ENCODE measurements at places on chromosomes 7 and 10.

GRCh38 chr10:44971935-44972757, 6.5 kb downstream of the DEPP1 start:
- DNase-seq, result no peak

DNA sequence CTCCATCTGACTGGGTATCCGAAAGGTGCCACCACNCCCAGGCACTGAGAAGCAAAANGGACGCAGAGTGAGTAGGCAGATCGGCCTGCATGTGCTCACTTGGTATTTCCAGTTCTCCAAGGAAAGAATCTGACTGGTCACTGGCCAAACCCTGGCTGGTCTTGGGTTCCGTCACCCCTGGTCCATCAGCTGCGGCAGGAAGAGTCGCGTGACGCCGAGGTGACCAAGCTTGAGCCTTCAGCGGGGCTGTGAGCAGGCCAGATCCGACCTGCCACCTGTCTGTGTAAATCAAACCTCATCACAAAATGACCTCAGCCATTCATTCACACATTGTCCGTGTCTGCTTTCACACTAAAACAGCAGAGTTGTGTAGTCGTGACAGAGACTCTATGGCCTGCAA, 28.8 kb upstream of the CHST15 start:
- no peak for DNase-seq

- no peak for DNase-seq
These were observed 3.0 kb upstream of the VIPR2 start for GRCh38 chr7:159147687-159148086.

GRCh38 chr7:138662076-138662990, 38.8 kb downstream of the SVOPL start:
- DNase-seq, result no peak

DNA sequence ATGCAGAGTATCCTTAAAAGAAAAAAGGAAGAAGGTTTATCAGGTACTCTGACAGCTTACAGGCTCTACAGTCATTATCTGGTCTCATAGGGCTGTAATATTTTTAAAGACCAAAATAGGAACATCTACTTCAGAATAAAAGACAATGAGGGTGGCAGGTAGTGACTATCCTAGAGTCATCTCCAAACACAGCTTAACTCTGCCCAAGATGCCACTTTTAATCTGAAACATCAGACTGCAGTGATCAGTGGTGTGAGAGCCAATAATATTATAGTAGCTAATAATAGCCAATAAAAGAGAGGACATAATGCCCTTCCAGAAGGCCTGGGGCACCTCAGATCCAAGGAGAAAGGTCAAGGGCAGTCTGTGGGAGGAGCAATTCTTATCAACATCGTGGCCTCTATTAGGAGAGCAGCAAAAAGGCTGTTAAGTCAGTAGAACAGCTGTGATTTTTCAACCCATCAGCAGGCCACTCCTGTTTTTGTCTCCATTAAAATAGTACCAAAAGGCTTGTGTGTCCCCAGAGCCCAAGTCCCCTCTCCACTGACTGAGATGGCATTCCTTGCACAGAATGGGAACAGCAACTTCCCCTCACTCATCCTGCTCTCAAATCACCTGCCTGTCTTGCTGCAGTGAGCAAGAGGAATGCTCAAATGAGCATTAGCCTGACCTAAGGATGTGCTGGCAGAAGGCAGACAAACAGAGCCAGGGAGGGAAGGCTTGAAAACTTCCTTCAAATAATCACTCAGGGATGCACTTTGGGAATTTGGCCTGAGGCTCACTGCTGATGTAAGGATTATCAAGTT, 20.7 kb upstream of the SPOCK2 start:
- DNase-seq, result no peak

DNA sequence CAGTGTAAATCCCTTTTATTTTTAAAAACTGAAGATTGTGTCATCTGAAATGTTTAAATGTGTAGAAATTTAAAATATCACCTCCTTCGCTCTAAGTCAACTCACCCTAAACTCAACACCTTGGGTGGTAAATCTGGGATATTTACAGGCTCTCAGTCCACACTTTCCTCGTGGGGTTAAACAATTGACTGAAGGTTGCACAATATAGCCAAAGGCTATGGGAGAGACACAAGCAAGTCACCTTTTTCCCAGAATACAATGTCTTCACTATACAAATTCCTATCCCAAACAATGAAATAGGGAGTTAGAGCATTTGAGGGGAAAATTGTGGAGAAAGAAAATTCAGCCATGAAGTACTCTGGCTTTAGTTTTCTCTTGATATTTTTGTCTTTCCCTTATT, 32.7 kb upstream of the MAT1A start:
- no peak for DNase-seq

- no peak for DNase-seq
These were observed 554.9 kb upstream of the GALNT17 start for GRCh38 chr7:70577078-70577477.

- no peak for DNase-seq
These were observed 6.9 kb downstream of the PILRA start for GRCh38 chr7:100380196-100380595.

DNA sequence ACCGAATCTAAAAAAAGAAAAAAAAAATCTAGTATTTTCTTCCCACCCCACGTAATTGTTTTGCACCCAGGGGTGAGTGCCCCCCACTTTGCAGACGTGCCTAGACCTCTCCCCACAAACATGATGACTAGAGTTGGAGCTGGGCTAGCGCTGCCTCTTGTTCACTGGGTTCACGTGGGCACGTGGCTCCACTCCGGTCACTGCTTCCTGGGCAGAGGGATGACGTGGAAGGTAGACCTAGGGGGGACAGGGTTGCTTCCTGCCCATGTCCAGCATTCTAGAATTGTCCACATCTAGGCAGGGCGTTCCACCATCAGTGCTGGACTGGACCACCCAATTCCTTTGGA, 861 bp upstream of the LIMK1 start:
- no peak for DNase-seq

DNA sequence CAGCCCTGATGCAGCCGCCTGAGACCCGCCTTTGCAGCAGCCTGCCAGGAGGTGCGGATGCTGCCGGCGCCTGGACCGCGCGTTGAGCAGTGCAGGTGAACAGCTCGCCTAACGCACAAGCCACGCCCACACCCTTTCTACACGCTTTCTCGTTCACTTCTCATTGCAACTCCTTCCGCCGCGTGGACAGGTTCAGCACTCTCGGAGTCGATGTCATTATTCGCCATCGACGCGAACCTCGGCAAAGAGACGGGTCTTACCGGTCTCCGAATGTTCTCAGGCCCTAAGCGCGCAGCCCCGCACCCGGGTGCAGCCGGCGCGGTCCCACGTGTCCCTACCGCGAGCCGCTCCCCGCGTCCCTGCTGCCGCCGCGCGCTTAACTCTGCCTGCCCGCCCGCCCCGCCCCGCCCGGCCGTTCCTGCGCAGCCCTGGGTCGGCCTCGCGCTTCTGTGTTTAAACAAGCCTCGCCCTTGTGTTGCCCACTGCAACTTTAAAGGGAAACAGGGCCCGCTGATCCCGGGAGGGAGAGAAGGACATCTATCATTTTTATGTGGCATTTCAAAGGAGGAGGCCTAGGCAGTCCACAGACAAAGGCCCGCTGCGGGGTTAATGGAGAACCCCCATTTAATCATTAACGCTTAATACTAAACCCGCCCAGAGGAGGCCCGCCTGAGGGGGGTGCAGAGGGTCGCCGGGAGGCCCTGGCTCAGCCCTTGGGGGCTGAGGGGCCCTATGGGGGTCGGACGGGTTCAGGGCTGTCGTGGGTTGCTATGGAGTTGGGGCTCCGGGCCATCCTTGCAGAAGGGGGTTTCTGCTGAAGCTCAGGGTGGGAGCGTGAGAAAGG, 128.5 kb downstream of the WDR11 start:
- DNase-seq, result no peak

DNA sequence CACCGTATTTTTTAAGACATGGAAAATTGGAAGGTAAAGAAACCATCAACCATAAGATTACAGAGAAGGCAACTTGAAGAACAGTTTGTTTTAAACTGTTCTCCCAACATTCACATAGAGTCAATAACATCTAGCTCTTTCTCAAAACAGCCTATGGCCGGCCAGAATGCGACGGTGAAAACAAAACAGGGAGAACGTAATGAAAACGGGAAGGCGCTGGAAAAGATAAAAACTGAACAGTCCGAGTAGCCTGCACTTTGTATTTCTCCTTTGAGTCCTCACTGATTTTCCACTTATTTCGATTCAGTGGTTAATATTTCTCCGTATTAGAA, 637 bp downstream of the MICU1 start:
- no peak for DNase-seq

- no peak for DNase-seq
These were observed 105.0 kb downstream of the ZNF248 start for GRCh38 chr10:37752334-37752875.

- no peak for DNase-seq
These were observed 39.0 kb downstream of the TFPI2 start for GRCh38 chr7:93851536-93851935.

DNA sequence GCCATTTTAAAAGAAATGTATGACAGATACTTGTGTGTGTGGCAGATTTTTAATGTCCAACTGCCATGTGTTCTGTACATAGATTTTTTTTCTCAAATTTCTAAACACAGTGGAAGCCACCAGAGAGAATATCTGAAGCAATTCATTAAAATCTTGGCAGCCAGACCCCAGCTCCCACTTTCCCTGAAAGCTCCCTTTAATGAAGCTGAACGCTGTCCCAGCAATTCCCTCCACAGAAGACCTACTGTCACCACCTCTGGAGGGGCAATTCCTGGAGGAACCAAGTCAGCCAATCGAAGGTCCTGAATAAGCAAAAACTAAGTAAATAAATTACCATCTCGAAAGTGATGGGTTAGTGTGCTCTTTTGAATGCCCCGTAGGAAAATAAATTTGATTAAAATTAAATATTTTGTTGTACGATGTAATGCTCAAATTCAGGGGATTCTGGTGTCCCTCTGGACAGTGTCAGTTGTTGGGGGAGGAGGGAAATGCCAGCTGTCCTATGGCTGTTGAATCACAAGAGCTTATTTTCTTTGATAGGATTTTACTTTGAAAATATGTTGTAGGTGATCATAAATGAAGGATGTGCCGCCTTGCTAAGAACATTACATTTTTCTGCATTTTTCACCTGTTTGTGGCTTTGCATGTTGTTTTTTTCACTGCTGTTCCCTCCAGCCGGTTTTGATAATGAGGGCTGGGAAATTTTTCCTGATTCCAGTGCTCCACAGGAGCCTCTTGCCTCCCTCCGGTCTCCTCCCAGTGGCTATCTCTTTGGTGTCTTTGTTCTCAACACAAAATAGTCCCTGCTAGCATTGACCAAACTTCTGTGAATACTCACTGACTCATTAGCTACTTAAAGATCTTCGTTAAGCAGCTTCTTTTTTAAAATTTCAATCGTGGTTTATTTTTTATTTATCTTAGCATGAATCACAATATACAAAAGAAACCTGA, 9.2 kb upstream of the GSAP start:
- DNase-seq, result no peak

GRCh38 chr7:119900996-119901672, 371.8 kb upstream of the KCND2 start:
- no peak for DNase-seq

GRCh38 chr7:140042386-140042670, 20.4 kb downstream of the PARP12 start:
- no peak for DNase-seq

- no peak for DNase-seq
These were observed 2.0 kb downstream of the PPP3CB start for GRCh38 chr10:73493781-73494180.

- DNase-seq, result no peak
These were observed 239.0 kb upstream of the MKI67 start for GRCh38 chr10:128365156-128365725.

GRCh38 chr7:149816267-149816751, 21.9 kb upstream of the ZNF862 start:
- no peak for DNase-seq

DNA sequence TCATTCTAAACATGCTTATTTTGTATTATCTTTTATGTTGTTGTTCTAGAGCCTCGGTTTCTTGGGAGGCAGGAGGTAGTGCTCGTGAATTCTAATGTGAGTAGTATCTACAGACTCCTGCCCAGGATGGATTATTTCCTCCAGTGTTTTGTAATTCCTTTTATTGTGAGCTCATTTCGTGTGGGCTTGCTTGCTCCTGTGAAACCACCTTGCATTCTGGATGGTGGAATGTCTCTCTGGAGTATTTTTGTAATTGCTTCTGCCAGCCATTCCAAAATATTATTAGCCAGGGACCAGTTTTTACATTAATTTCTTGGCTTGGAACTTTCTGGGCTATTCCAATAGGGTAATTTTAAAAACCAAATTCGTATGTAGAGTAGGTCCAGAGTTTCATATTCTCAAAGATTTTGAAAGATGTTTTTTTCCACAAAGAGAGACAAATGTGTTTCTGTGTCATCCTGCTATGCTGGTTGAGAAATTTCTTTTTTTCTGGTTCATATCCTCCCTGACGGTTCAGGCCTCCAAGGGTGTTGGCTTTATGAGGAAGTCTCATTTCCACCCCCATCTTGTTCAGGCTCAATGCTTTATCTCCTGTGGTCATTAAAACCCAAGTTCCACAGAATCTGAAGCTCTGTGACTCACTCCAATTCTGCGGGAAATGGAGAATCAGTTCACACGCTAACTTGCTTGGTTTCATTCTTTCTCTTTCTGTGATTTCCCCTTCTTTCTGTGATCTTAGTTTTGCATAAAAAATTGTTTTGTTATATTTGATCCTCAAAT, 41.7 kb upstream of the CALD1 start:
- no peak for DNase-seq

GRCh38 chr7:133020496-133020895, 61.4 kb downstream of the CHCHD3 start:
- no peak for DNase-seq

- no peak for DNase-seq
These were observed 822 bp downstream of the ZC3HAV1L start for GRCh38 chr7:139034855-139035585.

DNA sequence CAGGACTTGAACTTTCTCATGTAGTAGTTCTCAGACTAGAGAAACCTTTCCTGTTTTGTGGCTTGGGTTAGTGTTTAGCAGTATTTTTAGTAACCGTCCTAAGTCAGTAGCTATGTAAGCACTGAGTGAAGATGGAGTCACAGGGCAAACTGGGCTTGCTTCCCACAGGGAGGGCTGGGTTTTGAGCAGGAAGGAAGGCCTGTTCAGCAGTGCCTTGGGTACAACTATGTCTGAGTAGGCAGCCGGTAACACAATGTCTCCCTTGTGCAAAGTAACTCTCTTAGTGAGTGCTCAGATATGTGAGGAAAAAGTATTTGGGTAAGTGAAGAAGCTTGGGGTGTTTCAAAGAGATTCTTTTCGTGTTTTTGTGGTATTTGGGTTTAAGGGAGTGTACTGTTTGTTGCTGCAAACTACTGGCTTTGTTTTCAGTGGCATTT, 96.4 kb downstream of the CCSER2 start:
- DNase-seq, result no peak

- no peak for DNase-seq
These were observed 191.2 kb downstream of the ADAM12 start for GRCh38 chr10:126197036-126197543.

DNA sequence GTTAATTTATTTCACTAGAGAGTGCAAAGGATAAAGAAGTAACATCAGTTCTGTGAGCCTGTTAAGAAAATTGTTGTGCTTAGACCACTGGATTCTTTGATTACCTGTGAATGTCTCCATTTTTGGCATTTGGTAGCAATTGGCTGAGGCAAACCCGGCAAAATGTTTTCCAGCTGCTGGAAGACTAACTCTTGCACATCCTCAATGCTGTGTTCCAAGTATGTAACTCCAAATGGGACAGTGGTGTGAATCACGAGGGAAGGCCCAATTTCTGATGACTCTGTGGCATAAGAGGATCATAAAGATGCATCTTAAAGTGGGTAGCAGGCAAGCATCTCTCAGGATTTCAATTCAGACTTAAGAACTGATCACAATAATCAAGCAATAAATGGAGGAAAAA, 268.8 kb downstream of the RNLS start:
- DNase-seq, result no peak

GRCh38 chr10:6579183-6579903, 733 bp downstream of the PRKCQ start:
- no peak for DNase-seq

- DNase-seq, result no peak
These were observed 821.3 kb downstream of the LRMDA start for GRCh38 chr10:76252733-76253132.
